ENCODE measurements at places on chromosomes 1 and 21.

- DNase-seq, result peak; percentile 37
These were observed 931.2 kb upstream of the B3GALT2 start for GRCh38 chr1:194117582-194117981.

DNA sequence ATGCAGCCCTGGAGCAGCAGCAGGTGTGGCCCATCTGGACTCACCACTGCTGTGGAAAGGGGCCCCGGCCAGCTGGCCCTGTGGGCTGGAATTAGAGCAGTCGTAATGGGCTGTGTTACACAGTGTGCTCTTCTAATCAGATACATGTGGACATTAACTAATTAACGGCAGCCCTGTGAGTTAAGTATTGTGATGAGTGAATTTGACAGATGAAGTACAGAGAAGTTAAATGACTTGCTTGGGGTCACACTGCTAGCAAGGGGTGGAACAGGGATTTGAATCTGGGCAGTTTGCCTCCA is 58.6 kb downstream of the MDM4 start:
- no peak for DNase-seq

DNA sequence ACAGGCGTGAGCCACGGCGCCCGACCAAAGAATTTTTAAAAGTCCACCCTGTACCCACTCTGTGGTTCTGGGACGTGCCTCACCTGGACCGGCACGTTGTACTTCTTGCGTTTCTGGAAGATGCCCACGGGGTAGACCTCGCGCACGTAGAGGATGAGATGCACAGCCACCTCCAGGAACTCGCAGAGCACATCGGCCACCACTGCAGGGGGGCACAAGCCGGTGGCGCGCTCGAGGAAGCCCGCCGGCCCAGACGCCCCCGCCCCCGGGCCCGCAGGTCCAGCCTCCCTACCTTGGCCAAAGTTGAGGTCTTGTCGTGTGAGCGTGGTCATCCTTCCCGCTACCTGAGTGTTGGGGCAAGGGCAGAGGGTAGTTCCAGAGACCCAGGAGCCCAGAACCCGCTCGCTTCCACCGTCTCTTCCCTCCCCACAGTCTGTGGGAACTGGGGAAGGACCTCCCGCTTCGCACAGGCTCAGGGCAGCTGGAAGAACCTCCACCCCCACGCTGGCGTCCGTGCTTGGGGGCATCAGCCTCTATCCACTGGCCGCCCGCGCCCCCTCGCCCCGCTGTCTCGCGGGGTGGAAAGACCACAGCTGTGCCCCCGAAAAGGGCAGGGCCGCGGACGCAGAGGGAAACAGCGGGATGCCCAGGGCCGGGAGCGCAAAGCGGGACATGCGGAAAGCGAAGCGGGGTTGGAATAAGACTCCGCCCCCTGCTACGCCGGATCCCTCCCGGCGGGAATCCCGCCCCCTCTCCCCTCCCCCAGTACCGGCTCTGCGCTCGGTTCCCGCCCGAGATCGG is 478 bp downstream of the MAD2L2 start:
- DNase-seq, result no peak

DNA sequence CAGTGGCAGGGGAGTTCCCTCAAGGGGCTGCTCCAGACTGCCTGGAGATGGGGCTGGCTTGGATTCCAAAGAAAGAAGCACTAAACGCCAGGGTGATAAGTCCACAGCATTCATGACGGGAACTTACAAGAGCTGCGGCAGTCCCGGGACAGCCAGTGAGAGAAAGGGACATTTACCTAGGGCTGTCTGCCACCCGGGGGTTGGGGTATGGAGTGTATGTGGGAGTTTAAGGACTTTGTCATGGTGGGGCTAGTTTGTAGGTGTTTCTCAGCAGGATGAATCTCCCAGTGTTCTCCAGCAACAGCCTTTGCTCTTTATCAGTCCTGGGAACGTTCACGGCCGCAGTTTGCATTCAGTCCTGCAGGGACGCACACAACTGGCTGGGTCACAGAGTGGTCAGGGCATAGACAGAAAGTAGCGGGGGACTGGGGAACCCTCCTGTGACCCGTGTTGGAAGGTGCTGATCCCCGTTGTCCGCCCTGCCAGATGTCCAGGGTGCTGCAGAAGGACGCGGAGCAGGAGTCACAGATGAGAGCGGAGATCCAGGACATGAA is 41.4 kb upstream of the HMGN1 start:
- no peak for DNase-seq

- DNase-seq, result no peak
These were observed 60.8 kb downstream of the HSPG2 start for GRCh38 chr1:21876267-21876666.

GRCh38 chr1:218587900-218588299 is 242.8 kb downstream of the TGFB2 start:
- DNase-seq, result no peak

DNA sequence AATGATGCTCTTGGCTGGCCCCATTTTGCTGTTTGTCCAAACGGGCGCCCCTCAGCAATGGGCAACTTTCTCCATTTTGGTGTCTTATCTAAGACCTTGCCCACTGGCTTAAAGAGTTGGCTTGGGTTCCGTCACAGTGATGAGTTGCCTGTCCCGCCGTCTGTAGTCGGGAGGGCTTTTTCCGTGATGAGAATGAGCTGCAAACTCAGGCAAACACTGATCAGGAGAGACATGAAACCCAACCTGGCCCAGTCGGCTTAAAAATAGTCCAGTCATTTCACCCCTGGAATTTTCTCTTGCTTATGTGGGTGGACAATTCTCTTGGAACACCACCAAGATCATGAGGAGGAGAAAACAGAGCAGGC is 79.3 kb downstream of the ST6GALNAC3 start:
- DNase-seq, result no peak

GRCh38 chr1:112761714-112762480 is 46.8 kb upstream of the PPM1J start:
- no peak for DNase-seq

DNA sequence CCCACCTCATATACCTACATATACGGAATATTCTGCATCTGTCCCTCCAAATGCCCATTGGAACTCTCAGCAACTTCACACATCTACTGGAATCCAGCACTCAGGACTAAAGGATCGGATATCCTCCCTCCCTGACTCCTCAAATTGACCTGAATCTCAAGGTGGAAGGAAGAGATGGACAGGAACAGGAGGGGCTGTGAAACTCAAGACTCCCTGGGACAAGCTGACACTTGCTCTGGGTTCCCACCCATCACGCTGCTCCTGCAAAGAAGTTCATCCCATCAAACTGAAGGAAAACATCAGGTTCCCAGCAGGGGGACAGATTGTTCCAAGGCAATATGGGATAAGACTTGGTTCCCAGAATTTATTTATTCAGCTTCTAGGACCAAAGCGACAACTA is 30.3 kb upstream of the TIAM1 start:
- DNase-seq, result no peak

DNA sequence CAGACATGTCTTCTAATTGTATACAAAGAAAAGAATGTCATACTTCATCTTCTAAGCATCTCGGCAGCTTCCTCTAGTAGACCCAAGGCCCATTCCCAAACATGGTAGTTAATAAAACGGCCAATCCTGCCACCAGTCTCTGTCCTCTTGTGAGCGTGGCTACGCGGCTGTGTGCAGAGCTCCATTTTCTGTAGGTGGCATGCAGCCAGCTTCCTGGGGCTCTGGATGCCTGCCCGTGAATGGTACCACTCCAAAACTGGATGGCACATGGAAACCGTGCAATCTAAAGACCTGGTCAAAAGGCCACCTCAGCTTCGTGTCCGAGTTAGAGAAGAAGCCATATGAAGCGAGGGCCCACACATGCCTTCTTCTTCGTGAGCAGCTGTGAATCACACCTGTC is 110.7 kb downstream of the SIPA1L2 start:
- DNase-seq, result no peak

All from HepG2 (cell line).